ENCODE measurements at places on chromosomes 7 and 10.

DNA sequence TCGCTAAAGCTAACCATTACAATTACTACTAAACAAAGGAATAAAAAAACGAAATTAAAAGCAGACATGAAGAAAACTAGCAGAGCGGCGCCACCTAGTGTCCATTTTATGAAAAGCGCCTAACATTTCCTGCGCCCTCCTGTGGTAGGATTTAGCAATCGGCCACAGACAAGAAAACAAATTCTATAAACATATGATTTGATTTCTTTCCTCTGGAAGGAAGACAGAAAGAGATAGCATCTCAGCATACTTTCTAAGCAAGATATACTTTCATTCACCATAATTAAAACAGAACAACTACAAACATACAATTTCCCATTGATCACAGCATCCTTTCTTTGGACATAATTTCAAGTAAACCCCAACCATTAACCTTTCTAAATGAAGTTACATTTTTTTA is 337.7 kb upstream of the NPVF start:
- peak; percentile 72 for DNase-seq

GRCh38 chr7:18960725-18961124 is 156.7 kb downstream of the TWIST1 start:
- DNase-seq = no peak

GRCh38 chr7:99409806-99410205 is 1.0 kb downstream of the BUD31 start:
- DNase-seq = peak; percentile 39

DNA sequence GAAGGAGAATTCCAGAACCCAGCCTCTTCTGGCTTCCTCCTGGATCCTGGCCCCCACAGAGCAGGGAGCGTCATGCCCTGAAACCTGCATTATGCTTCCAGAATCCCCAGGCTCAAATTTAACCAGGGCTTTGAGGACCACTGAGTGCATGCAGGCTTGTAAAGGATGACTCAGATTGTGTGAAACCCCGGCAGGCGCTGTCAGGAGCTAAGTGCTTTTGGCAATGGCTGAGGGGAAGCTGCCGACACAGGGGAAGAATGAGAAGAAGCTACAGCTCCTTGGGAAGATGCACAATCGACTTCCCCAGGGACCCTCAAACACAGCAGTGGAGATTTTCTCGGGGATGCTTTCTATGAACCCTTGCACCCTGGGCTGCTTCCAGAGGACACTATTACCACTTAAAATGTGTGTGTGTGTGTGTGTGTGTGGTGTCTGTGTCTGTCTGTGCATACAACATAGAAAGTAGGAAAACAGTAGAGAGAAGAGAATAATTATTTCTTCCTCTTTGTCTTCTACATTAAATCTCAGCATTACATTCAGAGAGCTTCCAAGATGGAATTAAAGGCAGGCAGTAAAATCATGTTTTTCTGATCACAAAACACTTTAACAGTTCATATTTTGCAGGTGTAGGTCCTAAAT is 183.5 kb upstream of the INHBA start:
- DNase-seq = no peak

DNA sequence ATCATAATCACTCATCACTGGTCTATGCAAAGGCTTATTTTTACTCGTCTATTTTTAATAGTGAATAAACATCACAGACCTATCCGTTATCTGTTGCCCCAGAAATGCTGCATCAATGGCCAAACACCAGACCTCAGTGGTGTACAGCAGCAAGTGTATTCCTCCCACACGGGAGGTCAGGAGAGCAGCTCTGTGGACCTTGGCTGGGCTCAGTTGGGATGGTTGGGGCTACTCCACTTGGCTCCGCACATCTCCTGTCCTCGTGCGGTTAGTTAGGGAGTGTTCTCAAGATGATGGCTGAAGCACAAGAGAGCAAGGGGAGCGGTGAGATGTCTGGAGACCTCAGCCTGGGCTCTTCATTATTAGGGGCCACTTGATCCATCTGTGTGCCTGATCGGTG is 2.0 kb downstream of the AKR1E2 start:
- DNase-seq = no peak

- peak; percentile 28 for DNase-seq
Observed at GRCh38 chr10:133391761-133392518, 2.0 kb upstream of the MTG1 start.

DNA sequence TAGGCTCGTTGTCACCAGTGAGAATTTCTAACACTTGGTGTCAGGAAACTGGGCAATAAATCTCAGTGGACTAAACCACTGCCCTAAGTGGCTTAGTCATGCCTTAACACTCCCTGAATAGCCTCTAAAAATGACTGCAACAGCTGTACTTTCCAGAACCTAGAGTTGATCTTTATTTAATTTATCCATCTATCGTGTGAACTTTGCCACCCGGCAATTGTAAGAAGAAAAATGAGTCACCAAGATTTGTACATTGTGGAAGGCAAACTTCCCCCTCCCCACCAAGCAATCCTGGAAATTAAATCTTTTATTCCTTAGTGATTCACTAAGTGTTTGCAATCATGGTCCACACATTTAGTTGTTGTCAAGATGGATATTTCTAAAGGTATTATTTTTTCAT is 47.1 kb downstream of the NXPH1 start:
- no peak for DNase-seq

DNA sequence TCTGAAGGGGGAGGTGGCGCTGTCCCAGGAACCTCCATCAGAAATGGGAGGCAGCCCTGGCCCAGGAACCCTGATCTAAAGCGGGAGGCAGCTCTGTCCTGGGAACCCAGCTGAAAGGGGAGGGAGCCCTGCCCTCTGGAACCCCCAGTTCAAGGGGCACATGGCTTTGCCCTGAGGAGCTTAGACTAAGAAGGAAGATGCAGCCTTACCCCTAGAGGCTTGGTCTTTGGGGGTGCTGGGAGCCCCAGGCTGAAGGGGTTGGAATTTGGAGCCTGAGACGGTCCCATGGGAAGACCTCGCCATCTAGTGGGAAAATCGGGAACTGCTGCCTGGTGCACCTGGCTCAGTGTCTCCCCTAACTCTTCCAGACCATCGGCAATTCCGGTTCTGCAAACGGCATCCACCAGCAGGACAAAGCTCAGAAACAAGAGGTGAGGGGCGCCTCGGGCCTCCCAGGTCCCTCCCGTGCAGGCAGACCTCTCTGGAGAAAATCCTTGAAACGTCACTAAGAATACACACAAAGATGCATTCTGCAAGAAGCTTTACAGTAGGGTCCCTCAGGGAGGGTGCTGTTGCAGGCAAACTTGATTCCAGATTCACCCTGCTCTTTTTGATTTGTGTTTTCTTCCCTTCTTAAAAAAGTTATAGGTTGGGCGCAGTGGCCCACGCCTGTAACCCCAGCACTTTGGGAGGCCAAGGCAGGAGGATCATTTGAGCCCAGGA is 52.4 kb upstream of the GTF2IRD1 start:
- peak; percentile 74 for DNase-seq

DNA sequence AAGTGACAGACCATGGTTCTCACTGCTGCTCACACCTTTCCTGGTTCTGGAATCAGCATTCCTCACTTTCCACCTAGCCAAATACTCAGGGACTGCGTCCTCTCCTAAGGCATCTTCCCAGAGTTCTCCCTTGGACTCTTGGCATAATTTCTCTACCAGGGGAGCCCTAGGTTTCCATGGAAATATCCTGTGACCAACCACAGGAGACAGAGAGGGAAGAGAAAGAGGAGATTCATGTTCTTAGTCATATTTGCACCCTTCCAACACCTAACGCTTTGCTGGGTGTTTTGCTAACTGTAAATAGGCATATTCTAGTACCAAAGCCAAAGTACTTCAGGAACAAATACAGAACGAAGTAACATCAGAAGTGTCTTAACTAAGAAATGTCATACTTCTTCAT is 28.6 kb downstream of the DENND11 start:
- no peak for DNase-seq

DNA sequence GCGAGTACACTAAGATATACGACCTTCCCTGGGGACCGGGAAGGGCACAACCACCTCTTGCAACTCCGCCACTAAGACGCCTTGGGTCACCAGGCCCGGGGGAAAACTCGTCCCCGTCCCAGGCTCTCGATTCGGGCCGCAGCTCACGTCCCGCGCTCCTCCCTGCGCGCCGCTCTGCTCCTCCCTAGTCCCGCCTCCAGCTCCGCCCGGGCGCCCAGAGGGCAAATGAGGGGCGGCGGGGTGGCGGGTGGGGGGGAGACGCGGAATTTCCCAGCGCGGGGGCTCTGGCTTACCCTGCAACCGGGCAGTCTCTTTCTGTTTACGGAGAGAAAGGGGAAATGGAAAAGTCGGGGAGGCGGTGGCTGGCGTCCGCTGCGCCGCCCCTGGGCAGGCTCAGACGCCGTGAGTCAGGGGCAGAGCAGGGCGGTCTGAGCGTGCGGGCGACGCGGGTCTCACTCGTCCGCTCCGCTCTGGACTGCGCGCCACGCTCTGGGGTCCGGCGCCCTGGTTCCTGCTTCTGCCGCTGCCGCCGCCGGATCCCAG is at the start of gene MAP3K8:
MAP3K8 (plus strand) TSS at position 455 of the 543 bp plus-strand sequence. CDS start 4,755 bp downstream, outside the sequence.
- peak; percentile 89 for DNase-seq

DNA sequence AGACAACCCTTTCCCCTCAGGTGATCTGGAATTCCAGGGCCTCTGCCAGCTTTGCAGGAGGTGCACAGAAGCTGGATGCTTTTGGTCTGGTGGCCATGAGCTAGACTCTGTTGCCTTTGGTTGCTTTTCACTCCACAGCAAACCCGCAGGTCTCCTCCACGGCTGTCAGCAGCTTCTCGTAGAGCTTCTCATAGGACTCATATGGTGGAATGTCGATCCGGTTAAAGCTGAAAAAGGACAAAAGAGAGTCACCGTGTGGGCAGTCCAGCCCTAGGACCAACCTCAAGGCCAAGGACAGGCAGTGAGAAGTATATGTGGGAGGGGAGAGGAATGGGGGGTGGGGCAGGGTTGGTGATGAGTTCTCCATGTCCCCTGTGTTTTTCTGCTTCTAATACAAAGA is 113.5 kb downstream of the SMURF1 start:
- no peak for DNase-seq

Data from CD4-positive, alpha-beta T cell treated with Interleukin-12 subunit alpha and Interleukin-12 subunit beta, for 1 hour (primary cell).